Activated CD4-positive, alpha-beta T cell treated with anti-CD3 and anti-CD28 coated beads, Interleukin-2, amount 10 ng/mL, durations not matched to agents 7 days and 5 days (primary cell): ENCODE measurements at places on chromosomes 4 and X.

GRCh38 chrX:87582453-87582852 is 64.9 kb downstream of the KLHL4 start:
- no peak for DNase-seq

GRCh38 chrX:151538190-151539122 is 25.0 kb upstream of the PASD1 start:
- no peak for DNase-seq

DNA sequence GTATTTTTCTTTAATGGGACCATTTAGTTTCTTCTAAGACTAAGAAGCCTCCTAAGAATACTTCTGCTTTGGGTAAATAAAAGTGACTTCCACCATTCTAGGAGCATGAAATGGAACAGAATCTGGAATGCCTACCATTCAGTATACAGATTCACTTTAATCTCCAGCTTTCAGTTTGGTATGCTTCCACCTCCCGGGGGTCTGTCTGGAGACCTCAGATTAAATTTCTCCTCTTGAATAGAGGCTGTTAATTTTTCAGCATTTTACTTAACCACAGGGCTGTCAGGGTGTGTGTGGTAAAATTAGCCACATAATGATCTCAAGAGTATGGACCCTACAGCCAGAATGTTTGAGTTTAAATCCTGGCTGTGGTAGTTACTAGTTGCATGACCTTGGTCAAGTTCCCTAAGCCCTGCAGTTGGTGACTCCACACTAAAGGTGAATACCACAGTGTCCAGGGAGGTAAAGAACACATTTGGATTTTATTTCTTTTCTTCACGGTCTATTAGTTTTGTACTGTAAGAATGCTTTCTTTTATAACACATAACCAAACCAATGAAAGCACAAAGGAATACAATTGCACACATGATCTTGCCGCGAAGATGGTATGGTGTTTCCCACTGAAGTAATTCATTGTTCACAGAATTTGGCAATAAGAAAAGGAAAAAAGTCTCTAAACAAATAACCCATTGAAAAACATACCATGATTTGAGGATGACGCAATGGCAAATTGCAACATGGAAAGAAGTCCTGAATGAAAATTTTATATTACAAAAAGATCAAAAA is 37.3 kb upstream of the TRIM2 start:
- no peak for DNase-seq

DNA sequence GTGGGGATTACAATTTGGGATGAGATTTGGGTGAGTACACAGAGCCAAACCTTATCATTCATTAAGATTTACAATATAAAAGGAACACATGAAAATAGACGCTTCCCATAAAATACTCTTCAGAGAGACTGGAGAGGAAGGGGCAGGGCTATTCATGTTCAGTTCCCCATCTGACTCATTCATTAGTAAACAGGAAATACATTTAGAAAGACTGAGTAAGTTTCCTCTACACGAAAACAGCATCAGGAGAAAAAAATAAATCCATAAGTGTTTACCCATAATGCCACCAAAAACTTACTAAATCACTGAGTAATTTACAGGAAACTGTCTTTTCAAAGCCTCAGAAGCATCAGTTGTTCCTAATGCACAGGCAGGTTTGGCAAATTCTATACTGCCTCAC is 255.4 kb upstream of the CXorf51A start:
- no peak for DNase-seq

DNA sequence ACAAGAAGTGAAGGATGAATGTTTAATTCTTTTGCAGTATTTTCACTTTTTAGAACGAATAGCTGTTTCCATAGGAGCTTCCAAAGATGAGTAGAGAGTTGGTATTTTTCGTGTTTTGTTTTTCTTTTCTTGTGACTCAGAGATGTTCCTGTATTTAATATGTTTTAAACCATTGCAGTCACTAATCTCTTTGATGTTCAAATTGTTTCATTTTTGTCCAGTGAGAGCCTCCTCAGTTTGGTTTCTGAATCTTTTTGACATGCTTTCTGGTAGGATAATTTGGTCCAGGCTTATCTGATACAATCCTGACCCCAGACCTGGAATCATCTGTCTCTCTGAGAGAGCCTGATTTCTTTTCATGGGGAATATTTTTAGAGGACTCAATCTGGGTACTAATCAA is 41.6 kb downstream of the BEX3 start:
- DNase-seq, result no peak

GRCh38 chr4:73067971-73068394 is 1.5 kb downstream of the COX18 start:
- no peak for DNase-seq

DNA sequence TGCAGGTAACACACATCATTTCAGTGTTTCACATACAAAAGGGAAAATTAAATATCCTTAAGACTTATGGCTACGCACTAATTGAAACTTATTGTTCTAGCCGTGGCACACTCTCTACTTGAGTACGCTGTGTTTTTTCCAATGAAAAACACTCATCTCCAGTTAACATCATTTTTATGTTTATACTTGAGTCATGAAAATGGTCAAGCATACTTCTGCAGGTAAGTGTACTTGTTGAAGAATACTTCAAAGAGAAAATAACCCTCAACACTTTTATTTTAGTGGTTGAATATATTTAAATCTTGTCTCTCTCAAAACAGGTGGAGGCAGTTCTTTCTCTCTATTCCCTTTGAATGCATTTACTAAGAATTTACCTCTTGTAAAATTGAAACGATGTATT is 538.7 kb upstream of the PCDH7 start:
- DNase-seq, result no peak
